Myocyte (in vitro differentiated cells): ENCODE measurements at places on chromosomes 16 and 17.

GRCh38 chr17:76810956-76811355, 57.2 kb upstream of the MGAT5B start:
- DNase-seq, result no peak

DNA sequence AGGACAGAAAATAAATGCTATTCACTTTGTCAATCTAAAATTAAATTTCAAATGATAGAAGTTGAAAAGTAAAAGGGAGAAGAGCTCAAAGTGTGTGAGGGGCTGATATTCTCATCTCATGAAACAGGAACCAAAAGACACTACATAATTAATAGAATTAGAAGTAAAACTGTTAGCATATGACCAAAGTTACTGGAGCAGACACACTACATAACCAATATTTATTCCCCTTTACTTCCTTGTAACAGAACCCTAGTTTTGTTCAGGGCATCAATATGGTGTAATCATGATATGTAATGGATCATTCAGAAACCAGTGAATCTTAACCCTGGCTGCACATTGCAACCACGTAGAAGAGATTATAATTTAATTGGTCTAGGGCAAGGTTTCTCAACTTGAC, 109.5 kb upstream of the SIAH1 start:
- no peak for DNase-seq

DNA sequence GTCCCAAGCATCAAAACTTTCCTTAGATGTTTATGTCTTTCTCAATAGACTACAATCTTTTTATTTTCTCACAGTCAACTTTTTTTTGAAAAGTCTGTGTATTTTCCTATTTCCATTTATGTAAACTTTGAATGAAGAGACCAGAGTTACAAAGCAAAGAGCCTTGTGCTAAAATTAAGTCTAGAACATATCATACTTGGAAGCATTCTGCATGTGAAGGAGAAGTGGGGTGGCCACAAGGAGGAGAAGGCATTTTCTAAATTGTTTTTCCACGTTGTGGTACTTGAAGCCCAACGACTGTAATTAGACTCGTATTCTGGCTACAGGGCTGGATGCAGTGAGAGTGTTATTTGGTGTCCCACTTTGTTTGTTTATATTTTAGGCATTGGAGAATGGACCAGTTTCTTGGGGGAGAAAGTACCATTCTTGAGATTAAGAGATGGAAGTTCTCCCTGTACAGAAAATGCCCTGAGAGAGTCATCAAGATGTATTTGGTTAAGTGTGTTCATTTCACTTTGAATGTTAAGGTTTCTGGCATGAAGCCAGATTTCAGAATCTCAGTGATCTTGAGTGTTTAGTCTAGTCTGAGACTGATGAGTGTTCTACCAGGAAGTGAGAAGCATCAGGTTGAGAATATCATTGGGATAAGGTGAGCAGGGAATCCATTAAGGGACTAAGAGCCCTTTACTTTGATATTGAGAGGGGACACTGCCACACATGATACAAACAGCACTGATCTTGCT, 71.6 kb downstream of the MAP2K6 start:
- DNase-seq, result peak; percentile 6

DNA sequence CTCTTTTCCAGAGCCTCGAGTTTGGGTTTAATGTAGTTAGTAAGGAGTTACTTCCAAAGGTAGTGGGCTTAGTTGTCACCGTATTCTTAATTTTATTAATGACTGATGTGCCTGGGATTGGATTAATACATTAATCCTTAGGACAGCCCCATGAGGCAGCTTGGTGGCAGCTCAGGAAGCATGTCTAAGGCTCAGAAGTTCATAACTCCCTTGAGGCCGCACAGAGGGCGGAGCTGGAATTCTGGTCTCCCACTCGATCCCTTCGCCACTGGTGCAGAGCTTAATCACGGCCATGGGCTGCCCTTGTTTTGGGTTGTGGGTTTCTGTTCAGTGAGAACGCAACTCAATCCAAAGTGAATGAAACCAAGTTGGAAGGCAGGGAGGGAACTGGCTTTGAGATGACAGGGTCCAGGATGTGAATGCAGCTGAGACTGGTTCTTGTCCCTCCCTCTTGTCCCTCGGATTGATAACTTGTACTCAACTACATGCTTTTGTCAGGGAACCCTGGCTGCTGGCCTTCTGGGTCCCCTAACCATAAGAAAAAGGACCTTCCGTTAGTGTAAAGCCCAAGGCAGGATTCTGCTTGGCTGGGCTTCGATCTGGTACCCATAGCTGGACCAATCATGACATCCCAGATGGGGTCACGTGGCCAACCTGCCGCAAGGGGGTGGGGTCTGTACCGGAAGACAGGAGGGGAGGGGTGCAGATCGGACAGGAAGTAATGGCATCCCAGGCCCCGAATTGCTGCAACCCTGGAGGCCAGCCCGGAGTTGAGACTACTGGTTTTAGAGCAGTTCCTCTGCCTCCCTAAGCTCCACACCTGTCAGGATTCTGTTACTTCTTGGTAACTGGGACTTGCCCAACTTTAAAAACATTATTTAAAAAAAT, 45.4 kb downstream of the SNX20 start:
- DNase-seq, result no peak

- DNase-seq, result no peak
Measured at GRCh38 chr16:89842471-89843408, 14.5 kb downstream of the SPIRE2 start.

DNA sequence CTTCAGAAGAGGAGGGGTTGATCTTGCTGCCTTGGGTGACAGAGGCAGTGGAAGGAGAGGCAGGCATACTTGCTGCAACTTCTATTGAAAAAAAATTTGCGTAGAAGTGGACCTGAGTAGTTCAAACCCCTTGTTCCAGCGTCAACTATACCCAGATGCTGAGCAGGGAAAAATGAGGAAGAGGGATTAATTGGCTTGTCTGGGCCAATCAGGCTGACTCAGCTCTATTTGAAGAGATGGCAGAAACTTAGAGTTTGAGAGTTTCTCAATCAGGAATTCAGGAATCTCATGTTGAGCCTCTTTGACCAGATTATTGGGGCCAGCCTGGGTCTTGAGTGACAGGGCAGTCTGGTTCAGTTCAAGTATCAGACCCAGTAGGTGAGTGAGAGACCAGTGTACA, 17.6 kb downstream of the CASC3 start:
- no peak for DNase-seq

DNA sequence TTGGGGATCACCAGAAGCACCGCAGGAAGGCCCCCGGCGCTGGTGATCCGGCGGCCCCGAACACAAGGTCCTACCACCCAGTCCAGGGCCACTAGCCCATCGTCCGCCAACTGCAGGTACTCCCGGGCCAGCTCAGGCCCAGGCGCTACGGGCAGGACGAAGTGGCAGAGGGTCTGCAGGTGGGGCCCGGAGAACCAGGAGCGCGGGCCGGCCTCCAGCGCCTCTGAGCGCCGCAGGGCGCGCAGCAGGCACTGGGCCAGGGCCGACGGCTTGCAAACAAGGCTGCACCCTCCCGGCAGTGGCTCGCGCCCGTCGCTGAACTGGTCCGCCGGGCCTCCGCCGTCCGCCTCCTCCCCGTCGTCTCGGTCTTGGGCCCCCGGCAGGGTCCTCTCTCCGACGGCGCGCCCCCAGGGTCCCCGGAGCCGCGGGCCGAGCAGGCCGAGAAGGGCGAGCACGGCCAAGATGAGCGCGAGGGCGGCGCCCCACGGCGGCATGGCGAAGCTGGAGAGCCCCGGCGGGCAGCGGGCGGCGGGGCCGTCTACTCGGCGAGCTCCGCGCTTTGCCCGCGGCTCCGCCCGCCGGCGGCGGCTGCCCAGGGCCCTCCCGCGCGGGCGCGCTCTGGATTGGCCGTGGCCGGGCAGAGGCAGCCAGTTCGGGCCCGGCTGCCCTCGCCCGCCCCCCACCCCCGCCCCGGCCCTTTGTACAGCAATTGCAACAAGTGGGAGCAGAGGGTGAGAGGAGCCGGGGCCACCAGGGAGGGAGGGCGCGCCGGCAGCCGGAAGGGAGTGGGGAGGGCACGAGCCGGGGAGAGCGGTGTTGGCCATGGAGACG, at the start of gene ABHD15:
ABHD15 (minus strand) TSS at position 565 of the 831 bp plus-strand sequence; CDS start at position 494, 71 bp downstream.
- peak; percentile 68 for DNase-seq

GRCh38 chr17:43176119-43176570, 5.1 kb downstream of the NBR1 start:
- no peak for DNase-seq

DNA sequence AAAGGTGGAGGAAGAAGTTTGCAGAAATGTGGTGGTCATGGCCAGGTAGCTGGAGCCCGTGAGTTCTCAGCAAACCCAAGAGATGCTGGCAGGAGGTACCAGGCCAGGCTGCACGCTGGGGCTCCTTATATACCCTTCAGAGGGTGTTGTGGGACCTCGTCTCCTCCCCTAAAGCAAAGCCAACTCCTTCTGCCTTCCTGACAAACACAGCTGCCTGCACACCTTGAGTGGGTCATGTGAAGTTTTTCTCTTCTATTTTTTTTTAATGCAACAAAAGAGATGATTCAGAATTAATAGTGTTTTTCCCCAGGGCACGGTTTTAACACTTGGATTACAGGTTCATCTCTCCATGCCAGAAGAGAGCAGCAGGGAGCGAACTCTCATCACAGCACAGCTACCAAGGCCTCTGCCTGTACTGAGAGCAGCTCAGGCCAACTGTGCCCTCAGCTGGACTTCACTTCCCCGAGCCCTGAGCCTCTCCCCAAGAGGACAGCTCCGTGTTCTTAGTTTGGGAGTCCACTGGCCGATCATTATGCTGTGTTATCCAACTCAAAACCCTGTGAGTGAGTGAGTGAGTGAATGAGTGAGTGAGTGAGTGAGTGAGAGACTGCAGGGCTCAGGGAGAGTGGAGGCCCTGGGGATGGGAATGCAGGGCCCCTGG, at the start of gene KRT15:
KRT15 (minus strand) TSS at position 102 of the 661 bp plus-strand sequence; CDS start at position 39, 63 bp downstream.
- DNase-seq, result no peak

DNA sequence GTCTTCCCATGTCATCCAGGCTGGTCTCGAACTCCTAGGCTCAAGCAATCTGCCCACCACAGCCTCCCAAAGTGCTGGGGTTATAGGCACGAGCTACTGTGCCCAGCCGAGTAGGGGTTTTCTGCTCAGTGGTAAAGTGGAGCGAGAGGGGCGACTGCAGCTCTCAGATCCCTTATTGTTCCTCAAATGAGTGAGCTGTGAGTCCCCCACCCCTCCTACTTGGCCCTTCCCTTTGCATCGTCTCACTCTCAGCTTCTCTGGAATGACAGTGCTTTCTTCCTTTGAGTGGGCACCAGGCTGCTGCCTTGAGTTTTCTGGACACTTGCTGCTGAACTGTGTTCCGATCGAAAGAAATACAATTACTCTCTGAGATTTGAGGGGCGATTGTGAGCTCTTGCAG, 63.5 kb downstream of the MSI2 start:
- DNase-seq, result no peak

GRCh38 chr17:11326492-11326891, 85.5 kb downstream of the SHISA6 start:
- DNase-seq, result no peak

DNA sequence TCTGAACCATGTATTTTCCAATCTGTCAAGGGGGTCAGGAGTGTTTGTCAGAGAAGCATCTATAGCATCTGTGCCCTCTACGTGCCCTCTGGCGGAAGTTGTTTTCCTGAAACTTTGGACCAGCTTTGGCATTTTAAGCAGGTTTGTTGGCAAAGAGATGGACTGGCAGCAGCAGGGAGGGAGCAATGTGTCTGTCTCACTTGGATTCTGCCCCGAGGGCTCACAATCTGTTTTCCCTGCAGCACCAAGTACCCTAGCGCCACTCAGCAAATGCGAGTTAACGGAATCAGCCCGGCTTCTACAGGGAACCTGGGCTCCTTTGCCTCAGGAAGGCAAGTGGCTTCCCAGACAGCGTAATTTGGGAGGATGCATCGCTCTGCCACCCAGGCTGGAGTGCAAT, 17.4 kb downstream of the DUSP14 start:
- no peak for DNase-seq

DNA sequence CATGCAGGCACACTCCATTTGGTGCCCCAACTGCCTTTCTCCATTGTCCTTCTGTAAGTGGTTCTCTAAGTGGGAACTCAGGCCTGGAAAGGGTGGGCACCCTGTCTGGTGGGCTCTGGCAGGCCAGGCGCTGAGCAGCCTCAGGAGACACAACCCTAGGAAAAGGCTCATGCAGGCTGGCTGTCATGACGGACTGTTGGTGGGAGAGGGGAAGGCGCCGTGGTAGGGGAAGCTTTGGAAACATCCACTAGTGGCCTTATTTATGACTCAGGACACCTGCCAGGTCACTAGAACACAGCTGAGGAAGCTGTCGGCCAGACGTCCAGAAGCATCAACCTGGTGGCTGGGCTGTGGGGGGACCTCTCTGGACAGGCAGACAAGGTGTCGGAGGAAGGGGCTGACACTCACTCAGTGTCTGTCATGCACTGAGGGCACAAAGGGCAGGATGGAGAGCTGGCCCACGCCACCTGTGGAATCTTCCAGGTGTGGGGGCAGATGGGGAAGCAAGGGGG, 216.0 kb downstream of the SEC14L1 start:
- DNase-seq, result no peak

GRCh38 chr17:79845601-79845949, 6.3 kb upstream of the CBX4 start:
- no peak for DNase-seq

GRCh38 chr17:32206861-32207260, 58.8 kb upstream of the RHBDL3 start:
- DNase-seq, result no peak

DNA sequence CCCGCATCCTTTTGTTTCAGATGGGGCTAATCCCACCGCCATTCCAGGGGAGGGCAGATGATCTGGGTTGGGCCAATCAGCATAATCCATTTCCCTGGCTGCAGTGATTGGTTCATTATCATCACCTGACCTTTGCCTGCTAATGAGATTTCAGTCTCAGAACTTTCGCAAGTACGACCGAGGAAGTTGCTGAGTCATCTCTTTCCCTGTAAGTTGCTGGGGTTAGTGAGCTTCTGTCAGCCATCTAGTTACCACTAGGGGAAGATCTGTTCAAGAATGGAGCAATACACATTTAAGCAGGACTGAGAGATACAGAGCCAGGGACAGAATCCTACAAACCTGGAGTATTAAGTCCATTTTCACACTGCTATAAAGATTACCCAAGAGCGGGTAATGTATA, 65.3 kb upstream of the NUDT7 start:
- no peak for DNase-seq

DNA sequence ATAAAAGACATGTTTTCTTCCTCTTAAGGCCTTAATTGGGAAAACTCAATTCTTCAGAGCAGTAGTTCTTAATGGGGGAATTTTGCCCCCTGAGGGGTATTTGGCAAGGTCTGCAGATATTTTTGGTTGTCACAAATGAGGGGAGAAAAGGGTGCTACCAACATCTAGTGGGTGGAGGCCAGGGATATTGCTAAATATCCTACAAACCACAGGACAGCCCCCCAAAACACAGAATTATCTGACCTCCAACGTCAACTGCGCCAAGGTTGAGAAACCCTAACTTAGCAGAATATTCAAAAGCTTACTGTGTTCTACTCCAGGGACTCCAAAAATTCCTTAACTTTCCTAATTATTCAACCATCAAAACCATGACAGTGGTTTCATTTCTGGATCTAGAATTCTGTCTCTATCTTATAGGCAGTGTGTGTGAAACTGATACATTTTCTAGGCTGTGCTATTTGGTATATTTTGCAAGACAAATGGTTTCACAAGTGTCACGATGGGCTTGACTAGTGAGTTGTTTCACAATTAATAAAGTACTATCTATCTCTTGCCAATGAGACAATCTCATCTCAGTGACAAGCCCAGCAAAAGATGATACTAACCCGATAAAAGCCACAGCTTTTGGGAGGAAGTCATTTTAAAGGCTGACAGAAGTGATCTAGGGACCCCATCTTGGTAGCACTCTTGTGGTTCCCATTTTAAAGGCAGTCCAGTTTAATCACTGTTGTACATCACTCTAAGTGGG, 14.7 kb downstream of the TXNDC11 start:
- no peak for DNase-seq

- DNase-seq, result peak; percentile 97
Measured at GRCh38 chr16:29995911-29996765, at the start of gene INO80E. TSS of gene INO80E (plus strand) at chr16:29996241. CDS start at chr16:29996311, 70 bp downstream.
